ENCODE measurements at places on chromosomes 12 and 14. TPM values are rescaled to one million over a fixed set of nuclear protein-coding genes. Genes with fewer than 3 reads are reported as not detected.

POTEG gene
- total RNA-seq = not detected

ITGA7 gene
- 6.3 TPM for total RNA-seq

DNA sequence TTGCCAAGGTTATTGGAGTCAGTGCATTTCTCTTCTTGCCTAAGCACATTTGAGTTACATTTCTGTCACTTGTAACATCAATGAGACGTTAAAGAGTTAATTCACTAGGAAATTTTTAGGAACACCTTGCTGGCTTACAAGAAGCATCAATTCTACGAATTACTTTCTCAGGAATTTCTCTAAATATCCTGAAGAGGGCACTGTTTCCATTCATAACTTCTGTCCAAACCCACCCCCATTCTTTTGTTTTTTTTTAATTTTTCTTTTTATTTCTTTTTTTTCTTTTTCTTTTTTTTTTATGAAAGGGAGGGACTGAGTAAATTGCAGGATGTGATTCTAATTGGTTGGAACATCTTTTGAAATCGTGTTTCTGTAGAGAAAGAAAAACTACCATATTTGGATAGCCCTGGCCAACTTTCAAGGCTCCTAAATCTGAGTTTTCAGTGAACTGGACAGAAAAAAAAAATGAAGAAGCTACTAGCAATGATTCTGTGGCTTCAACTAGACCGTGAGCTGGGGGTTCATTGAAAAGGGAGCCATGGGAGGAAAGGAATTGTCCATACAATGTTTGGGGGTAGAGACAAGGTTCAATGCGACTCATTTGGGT is 285.3 kb downstream of the DAD1 start:
- no peak overlapping the region for H3K4me3 ChIP-seq
- DNase-seq = no peak
- peaks cover 3% of the 10 kb centered on the region for H3K27me3 ChIP-seq
- H3K27ac ChIP-seq = no peak overlapping the region

GRCh38 chr12:122265476-122265875 is 818 bp downstream of the VPS33A start:
- H3K4me3 ChIP-seq = peak overlapping the region; percentile 98
- no peaks in the 10 kb centered on the region for H3K27me3 ChIP-seq
- peak overlapping the region; percentile 100 for H3K27ac ChIP-seq
- no peak for DNase-seq
- peaks cover 8% of the 10 kb centered on the region for H3K4me1 ChIP-seq

GRCh38 chr14:51860825-51861499 is 550 bp downstream of the GNG2 start:
- no peak for DNase-seq
- no peaks in the 10 kb centered on the region for H3K36me3 ChIP-seq
- peaks cover 15% of the 10 kb centered on the region for H3K4me1 ChIP-seq
- H3K4me3 ChIP-seq = peak overlapping the region; percentile 33
- H3K27ac ChIP-seq = no peak overlapping the region
